ENCODE measurements at places on chromosomes 7 and 10.
A peak's percentile ranks its signal among the peaks of the same experiment; 100 is the strongest.

DNA sequence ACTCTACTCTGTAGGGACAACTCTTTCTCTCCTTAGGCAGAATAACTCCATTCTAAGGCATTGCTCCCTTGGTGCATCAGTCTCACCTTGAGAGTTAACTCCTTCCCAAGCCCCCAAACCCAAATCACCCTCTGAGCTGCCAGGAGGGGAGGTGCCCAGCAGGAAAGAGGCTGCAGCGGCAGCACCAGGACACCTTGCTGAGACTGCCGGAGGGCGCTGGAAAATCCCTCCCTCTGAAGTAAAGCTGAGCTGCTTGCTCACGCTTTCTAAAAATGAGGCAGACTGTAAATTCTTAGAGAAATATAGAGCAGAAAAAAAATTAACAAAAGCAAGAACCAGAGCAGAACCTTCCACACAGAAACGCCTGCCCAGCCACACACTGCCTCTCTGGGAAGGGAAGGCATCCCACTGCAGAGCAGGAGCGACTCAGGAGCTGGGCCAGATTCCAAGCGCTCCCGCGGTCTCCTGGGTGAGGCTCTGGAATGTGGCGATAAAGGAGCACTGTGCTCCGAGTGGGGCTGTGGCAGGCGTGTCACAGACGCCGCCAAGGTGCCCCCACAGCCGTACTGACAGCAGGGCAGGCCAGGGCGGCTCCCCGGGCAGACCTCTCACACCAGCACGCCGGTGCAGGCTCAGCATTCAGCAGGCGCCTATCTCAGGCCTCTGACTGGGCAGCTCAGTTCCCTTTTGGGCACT is 202.1 kb downstream of the TNS3 start:
- no peak for DNase-seq

GRCh38 chr10:36725581-36726520 is 399.5 kb upstream of the ANKRD30A start:
- peak; percentile 78 for DNase-seq

GRCh38 chr7:29453021-29453420 is 110.6 kb upstream of the PRR15 start:
- DNase-seq: no peak

- DNase-seq: no peak
Measured at GRCh38 chr10:87918254-87918859, 54.9 kb downstream of the PTEN start.

DNA sequence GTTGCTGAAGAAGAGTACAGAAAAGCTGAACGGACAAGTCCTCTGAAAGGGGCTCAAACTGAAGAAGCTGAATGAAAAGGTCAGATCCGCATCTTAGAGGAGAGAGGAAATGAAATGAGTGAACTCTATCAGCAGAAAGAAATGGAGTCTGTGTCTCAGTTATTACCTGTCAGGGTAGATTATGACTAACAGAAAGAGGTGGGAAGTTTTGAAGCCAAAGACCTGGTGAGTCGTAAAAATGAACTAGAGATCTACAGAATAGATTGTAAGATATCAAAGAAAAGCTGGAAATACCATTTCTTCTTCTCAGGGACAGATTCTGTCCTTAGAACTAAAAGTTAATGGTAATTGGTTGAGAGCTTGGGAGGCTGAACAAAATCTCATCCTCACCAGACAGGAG is 11.1 kb upstream of the MBL2 start:
- no peak for DNase-seq

Measured in NCI-H1436 (cell line).